ENCODE measurements at places on chromosomes 6 and 20. TPM values are rescaled to one million over a fixed set of nuclear protein-coding genes. Genes with fewer than 3 reads are reported as not detected.
A peak's percentile ranks its signal among the peaks of the same experiment; 100 is the strongest.

MUC21 gene
- 0.52 TPM for total RNA-seq

HUS1B gene
- 0.41 TPM for total RNA-seq

CLPSL1 gene
- total RNA-seq = not detected

MYL9 gene
- 223 TPM for total RNA-seq

MDFI gene
- 26.7 TPM for total RNA-seq

PEDS1 gene
- 16.2 TPM for total RNA-seq

MTRF1L gene
- total RNA-seq = 24.5 TPM

KCNQ5 gene
- total RNA-seq = 18.5 TPM

POPDC3 gene
- 4.4 TPM for total RNA-seq

SLC2A4RG gene
- 17.7 TPM for total RNA-seq

PPIL6 gene
- total RNA-seq = 0.86 TPM

GRCh38 chr20:51563486-51564332 lies 21.2 kb upstream of the NFATC2 start:
- peak; percentile 35 for ATAC-seq

GRCh38 chr6:42301986-42302385 lies 84.3 kb upstream of the MRPS10 start:
- ATAC-seq = no peak

- no peak for ATAC-seq
These were observed 35.7 kb downstream of the TGM2 start for GRCh38 chr20:38129248-38129865.

GRCh38 chr20:31747640-31748039 lies 8.6 kb downstream of the TPX2 start:
- ATAC-seq = no peak

DNA sequence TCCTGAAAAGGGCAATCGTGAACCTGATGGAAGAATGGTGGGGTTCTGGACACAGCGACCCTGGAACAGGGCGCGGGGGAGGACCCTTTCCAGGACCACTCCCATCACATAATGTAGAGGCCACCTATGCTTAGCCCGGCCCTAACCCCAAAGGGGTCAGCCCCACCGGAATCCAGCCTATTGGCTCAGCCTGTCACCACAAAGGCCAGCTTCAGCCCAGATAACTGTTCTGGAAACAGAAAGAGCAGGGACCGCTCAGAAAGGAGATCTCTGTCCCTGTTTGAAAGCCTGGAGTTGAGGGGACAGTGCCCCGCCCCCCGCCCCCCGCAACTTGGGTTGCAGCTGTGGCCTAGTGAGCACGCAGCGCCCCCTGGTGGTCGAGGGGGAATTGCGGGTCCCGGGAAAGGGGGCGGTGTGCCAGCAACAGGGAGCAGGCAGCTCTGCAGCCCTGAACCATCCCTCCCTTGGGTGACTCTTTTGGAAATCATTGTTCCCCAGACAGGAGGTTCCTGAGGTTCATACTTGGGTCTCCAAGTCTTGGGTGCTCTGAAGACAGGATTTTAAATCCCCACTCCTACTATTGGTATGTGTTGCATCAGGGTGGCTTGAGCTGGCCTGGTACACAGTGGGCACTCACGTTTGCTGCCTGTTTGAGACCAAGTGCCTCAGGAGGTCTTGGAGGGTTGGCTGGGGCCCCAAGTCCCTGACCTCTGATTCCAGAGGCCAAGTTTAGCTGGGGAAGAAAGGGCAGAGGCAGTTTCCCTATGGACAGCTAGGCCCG lies 1.5 kb downstream of the SIGLEC1 start:
- peak; percentile 60 for ATAC-seq

DNA sequence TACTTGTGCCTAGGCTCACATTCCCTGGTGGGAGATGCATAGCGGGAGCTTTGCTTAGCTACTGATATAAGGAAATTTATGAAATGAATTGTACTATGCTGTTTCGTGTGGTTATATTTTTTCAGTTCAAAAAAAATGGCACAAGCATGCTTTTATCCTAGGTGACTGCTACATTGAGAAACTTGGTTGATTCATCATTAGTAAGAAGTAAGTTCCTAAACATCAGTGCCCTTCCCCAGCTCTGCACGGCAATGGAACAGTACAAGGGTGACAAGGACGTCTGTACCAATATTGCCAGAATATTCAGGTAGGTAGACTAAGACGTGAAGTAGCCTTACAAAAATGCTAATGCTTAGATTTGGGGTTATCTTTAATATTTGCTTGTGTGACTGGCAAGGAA lies 79.7 kb downstream of the ARMC2 start:
- no peak for ATAC-seq

- peak; percentile 36 for ATAC-seq
These were observed 8.5 kb upstream of the MRPS10 start for GRCh38 chr6:42226161-42226611.

GRCh38 chr6:139064981-139065665 lies 36.6 kb downstream of the ABRACL start:
- no peak for ATAC-seq

GRCh38 chr20:1345756-1346093 lies 16.8 kb upstream of the SDCBP2 start:
- no peak for ATAC-seq

DNA sequence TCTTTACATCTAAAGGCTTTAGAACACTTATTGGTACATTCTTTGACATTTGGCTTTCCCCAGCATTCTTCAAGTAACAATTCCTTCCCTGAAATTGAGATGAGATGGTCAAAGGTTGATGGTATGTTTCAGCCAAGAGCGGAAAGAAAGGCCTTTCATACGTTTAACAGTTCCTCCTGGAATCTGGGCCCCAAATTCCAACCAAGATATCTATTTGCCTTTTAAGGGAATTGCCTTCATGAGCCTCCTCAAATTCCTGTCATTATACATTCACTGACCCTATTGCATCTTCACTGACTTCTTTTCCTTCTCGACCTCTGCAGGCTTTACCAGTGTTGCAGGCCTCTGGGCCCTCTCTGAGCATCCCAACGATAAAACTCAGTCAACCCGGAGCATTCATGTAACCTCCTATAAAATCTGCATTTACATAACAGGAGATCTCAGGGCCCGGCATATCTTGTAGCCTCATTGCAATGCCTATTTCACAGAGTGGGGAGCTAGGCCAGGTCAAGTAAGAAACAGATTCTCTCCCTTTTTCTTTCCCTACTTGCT lies 18.3 kb upstream of the WFDC9 start:
- no peak for ATAC-seq

- ATAC-seq = no peak
These were observed 9.6 kb upstream of the SH3BGRL2 start for GRCh38 chr6:79621579-79621978.

DNA sequence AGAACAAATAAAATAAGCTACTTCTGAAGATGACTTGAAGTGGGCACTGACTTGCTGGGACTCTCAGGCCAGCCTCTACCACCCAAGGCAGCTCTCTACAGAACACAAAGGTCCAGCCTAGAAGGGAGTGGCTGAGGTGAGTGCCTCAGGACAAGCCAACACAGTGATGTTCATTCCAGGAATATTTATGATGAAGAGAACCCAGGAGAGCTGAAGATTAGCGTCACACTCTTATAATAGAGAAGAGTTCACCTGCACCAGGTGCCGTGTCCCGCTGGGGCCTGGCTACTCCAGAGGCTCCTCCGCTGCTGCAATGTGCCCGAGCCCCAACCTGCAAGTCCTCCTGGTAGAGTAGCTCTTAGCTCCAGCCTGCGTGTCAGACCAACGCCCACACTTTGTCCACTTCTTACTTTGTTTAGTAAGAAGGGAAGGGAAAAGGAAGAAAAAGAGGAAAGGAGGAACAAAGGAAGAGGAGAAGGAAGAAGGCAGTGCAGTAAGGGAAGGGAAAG lies 182.4 kb upstream of the QKI start:
- no peak for ATAC-seq

GRCh38 chr6:110449541-110449895 lies 26.9 kb downstream of the SLC22A16 start:
- no peak for ATAC-seq

DNA sequence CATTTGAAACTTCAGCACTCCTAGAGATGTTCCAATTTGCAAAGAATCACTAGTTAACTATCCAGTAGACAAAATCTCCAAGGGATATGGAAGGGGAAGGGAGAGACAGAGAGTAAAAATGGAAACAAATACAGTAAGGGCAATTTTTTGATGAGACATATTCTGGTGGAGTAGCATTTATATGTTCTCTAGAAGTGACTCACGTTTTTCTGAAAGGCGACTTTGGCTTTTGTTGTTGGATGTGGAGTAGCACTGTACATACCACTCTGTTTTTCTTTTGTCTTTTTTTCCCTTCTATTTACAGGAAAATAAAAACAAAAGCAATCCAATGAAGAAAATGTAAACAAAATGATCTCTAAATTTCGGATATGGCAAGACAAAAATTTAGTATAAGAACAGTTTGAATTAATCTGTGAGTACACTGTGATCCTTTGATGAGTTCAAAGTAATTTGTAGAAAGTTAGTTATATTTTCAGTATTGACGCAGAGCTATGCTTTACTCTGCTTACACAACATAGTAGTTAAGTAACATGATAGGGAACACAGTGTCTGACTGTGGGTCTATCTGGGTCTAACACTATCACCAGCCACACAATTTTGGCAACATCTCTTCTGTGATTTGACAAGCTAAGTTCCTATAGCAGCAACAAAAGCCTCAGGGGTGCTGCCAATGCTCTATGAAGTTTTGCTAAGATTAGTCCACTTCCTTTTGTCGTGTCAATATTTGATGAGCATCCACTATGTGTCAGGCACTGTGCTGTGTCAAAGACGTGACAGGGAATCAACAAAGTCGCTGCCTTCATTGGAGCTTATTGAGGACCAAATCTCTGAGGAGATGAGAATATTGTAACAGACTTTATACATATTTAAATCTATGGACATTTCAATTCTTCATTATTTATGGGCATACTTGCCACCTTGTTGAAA lies 27.3 kb upstream of the TAGAP start:
- ATAC-seq = no peak

GRCh38 chr20:24066076-24066700 lies 77.6 kb upstream of the GGTLC1 start:
- no peak for ATAC-seq

DNA sequence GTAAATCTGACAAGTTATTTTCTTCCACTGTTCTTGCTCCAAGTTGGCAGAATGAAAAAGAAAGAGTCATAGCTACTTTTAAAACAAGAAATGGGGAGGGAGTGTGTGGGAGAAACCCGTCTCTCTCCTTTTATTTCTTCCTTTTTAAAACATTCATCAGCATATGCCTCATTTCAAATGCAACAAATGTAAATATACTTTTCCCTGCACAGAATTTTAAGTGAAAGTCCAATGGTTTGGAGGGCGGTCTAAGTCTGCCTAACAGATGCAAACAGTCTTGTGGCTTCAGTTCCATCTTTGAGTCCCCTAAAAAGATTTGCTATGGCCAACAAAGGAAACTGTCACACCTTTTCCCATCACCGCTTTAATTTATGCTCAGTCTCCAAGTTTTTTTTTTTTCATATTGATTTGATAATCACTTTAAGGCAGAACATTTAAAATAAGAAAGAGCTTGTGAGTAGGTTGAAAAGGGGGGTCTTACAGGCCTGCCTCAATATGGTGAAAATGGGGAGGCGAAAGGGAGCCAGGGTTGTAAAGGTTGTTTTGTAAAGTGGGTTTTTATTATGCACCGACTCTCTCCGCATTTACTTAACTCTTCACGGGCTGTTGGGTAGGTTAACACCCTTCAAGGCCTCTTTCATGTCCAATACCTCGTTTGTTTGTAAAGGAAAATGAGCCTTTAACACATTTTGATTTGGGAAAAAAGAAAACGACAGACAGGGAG lies 4.6 kb downstream of the TFAP2D start:
- no peak for ATAC-seq

DNA sequence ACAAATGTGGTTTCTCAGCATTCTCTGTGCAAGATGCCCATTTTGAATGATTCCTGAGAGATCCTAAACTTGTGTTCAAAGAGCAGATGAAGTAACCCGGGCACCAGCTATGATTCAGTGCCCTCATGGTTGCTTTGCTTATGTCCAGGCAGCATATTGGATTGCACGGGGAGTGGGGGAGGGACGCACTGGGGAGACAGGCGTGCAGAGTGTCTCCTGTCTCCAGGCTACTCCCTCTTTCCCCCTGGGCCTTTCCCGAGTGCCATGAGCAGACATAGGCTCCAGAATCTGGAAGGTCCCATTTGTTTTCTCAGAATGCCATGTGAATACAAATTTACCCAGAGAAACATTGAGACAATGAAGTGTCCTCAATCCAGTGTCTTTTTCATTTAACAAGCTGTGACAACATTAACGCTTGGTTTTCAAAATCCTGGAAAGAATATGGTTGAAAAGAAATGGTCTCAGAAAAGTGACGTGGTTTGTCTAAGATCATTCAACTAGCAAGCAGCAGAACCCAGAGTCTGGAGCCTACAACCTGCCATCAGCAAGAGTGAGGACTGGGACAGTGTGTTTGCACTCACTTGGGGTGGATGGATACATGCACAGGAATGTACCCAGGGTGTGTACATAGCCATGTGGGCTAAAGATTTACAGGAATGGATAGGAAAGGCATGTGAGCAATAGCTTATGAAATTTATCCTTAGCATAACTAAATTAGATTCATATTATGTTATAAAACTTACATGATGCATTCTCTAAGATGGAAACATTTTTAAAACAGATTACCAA lies 4.2 kb downstream of the SYNDIG1 start:
- no peak for ATAC-seq

GRCh38 chr6:84269947-84270733 lies 42.7 kb upstream of the CEP162 start:
- no peak for ATAC-seq

GRCh38 chr6:118864341-118865099 lies 29.4 kb upstream of the ASF1A start:
- ATAC-seq = no peak

- no peak for ATAC-seq
These were observed 118.0 kb upstream of the THEMIS start for GRCh38 chr6:128018821-128019220.

GRCh38 chr6:14913931-14914330 lies 331.9 kb upstream of the JARID2 start:
- no peak for ATAC-seq

DNA sequence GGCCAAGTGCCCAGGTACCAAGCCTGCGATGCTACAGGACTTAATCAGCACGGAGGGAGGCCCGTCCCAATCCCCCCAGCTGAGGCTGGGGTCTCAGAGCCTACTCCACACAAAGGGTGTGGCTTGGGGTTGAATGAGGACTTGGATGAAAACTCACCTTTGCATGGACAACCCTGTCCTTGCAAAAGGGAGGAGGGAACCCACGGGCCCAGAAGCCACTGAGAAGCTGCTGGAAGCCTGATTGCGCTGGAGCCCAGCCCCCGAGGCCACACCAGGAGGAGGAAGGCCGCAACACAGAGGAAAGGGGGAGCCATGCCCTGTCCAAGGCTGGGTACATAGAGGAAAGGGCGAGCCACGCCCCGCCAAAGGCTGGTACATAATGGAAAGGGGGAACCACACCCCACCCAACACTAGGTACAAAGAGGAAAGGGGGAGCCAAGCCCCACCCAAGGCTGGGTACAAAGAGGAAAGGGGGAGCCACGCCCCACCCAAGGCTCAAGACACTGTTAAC lies 158.8 kb downstream of the DLL1 start:
- no peak for ATAC-seq

Data from motor neuron (in vitro differentiated cells).